NCI-H1417 treated with DMSO at 0.1 percent for 48 hours (cell line): ENCODE measurements at places on chromosomes 6 and 20.

DNA sequence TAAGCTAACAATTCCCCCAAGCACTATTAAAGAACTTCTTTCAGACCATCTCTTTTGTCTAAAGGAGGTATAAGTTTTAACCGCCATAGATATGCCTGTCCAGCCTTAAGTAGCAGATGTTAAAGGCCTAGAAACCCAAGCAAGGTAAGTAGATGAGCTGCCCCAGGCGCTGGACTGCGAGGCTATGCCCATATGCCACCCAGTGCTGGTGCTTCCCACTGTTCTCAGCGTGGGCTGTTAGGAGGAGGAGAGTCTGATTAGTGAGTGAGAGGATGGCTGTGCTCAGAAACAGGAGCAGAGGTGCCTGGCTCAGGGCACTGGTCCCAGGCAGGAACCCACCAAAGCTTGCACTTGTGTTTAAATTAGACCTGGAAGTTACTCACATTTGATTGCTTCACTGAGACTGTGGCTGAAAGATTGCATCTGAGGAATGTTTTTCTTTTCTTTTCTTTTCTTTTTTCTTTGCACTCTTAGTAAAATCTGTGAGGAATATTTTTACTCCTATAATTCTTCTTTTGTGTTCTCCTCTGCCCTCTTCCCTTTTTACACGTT, 32.2 kb downstream of the PRPH2 start:
- DNase-seq = no peak

DNA sequence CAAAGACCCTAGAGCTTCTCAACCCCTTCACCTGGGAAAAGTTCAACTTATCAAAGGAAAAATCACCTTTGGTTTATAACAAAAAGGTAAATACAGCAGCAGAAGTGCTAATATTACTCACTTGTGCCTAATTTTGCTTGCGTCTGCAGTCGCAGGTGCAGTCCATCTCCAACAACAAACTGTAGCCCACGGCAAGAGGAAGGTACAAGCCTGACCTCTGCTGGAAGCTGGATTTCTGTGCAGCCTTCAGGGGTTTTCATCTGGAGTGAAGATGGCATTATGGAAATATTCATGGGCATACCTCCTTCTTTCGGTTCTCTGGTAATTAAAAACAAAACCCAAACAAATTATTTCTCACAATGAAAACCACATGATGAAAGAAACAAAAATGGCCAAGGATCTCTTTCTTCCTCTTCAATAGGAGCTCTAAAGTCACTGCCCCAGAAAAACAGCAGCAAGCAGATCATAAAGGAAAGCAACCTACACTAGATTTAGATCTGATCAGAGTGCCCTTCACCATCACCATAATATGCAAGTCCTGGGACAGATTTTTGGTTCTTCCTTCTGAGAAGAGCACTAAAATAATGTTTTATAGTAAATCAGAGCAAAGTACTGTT, 7.8 kb downstream of the UBE3D start:
- DNase-seq = no peak

GRCh38 chr6:29251736-29252135, 49.8 kb upstream of the OR14J1 start:
- DNase-seq = no peak

- DNase-seq = no peak
Measured at GRCh38 chr6:53033764-53034163, 31.4 kb upstream of the FBXO9 start.

- no peak for DNase-seq
Measured at GRCh38 chr6:111549168-111549567, 56.5 kb downstream of the TRAF3IP2 start.

- no peak for DNase-seq
Measured at GRCh38 chr6:49550492-49551077, at the start of gene C6orf141. Gene C6orf141, plus strand, starts transcription at chr6:49550668. Its CDS starts 125 bp downstream, at chr6:49550793.

DNA sequence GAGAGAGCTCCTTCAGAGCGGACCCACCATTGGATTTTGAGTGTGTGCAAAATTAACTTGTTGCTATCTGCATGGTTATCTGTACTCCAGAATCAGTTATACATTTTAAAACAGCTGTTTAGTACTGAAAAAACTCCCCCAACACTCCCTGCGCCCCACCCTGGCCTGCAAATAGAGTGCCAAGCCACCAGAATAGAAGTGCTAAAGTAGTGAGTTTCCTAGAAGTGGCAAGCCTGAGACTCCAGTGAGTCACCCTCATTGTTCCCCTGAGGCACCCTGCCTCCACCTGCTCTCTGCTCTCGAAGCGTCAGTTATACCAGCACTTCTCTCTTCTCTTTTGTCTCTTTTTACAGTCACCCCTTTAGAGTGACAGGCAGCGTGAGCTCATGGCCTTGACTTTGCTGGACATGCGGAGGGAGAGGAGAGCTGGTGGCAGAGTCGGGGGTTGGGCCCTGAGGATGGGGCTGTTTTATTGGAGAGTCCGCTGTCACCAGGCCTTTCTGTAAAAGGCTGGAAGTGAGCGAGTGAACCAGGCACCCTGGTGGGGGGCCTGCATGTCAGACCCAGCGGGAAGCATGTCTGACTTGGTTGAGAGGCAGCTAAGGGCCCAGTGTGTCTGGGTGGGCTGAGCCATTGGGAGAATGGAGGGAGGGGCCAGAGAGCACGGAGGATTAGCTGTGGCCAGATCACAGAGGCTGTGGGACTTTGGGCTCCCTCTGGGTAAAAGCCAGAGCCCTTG, 10.4 kb downstream of the IGF2R start:
- DNase-seq = peak; percentile 56

DNA sequence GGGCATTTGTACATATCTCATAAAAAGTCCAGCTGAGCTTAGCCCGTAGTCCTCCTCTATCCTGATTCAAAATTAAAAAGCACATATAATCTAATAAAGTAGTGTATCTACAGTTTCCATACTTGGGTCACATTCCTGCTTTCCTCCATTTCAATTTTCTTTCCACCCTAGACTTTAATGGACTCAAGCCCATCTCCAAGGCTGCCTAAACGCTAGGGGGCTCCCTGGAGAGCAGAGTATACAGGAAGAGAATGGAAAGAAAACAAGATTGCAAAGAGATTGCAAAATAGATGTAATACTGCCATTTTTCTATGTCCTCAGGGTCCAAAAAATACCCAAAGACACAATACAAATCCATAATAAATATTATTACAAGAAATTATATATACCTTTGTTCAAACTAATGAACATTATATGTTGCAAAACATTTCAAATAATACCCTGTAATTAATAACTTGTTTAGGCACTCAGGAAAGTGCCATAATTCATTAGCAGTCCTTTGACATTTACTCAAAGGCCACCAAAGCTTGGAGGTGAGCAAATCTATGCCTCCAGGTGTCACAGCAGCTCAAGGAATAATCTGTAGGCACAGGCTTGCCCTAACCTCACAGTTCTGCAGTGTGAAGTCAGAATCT, 2.4 kb upstream of the MCM3 start:
- DNase-seq = peak; percentile 76

DNA sequence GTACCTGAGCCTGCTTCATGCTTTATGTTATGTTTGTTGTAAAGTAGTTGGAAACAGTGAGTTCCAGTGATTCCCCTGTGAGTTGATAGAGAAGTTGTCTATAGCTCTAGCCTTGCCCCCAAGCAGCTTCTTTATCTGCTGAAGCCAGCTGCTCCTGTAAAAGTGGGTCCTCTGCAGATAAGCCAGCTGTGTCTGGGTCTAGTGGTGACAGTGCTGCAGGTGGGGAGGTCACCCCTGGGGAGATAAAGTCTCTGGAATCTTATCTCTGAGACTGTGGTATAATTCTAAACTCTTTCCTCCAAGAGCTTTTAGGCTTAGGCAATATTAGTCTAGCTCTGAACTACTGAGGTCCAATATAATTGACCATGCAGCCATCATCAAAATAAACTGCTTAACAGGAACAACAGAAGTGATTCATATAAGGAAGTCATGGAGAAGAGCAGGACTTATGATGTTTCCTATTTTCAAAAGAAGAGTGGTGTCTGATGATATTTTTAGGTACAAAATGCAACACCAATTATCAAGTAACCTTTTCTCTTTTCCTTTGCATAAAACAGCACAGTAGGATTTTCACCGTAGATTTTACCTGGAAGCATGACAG, 44.2 kb upstream of the TMEM217 start:
- no peak for DNase-seq

- no peak for DNase-seq
Measured at GRCh38 chr6:54467384-54467783, 159.1 kb downstream of the TINAG start.

- DNase-seq = no peak
Measured at GRCh38 chr20:56624786-56625681, 4.1 kb upstream of the TFAP2C start.

- DNase-seq = no peak
Measured at GRCh38 chr6:21026576-21027273, 492.5 kb downstream of the CDKAL1 start.

DNA sequence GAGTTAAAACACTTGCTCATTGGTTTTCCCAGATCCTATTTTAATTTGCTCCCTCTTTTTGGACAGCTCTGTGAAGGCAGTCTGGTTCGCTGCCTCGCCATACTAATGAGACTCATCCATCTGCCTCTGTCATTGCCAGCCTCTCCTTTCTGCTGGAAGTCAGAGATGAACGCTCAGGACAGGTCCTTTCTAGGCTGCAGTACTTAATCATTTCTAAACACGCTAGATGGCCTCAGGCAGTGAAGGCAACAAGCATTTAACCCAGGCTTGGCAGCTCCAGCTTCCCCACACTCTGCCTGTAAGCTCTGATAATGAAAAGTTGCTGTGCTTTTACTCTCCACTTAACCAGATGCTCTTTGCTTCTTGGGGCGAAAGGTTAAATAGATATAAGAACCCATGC, 286.7 kb upstream of the POU3F2 start:
- DNase-seq = no peak

DNA sequence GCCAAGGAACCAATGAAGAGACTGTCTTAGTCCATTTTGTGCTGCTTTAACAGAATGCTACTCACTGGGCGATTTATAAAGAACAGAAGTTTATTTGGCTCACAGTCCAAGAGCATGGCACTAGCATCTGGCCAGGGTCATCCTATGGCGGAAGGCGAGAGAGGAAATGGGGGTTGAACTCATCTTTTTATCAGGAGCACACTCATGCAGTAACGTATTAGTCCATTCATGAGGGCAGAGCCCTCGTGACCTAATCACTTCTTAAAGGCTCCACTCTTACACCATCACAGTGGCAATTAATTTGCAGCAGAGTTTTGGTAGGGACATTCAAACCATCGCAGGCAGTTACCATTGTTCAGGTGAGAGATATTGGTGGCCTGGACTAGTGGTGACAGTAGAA, 8.5 kb downstream of the ARFGEF2 start:
- no peak for DNase-seq

- DNase-seq = no peak
Measured at GRCh38 chr6:21742238-21742660, 148.7 kb downstream of the SOX4 start.

DNA sequence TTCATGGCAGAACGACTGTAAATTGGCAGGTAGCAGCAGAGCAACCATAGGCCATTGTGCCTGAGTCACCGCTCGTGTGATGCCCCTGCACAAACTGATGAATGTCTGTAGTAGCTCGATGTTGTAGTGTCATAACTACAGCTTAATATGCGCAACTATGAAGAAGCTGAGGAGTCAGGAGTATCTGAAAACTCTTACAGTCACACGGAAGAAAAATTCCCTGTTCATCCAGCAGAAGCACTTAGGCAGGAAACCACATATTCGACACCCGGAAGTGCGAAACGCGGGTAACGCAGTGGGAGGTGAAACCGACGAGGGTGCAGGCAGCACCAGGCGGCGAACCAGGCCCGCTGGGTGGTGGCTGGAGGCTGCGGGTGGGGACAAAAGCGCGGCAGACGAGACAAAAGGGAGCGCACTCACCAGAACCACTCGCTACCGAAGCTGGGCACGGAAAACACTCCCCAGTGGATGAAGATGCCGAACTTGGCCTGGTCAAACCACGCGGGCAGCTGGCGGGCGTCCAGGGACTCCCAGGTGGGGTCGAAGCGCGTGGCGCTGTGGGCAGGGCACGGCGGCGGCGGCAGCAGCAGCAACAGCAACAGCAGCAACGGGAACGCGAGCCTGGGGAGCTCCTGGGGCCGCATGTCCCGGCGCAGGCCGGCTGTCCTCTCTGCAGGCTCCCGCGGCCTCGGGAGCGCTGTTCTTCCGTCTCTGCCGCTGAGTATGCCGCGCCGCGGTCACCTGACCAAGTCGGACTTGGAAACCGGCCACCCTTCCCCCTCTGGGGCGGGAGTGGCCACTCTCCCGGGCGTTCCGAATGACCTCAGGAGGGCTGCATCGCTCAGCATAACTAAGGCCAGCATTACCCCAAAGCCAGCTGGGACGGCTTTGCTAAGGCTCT, at the start of gene FUCA2:
TSS of gene FUCA2 (minus strand) at position 730 of the 901 bp plus-strand sequence. CDS start at position 644, 86 bp downstream.
- no peak for DNase-seq

DNA sequence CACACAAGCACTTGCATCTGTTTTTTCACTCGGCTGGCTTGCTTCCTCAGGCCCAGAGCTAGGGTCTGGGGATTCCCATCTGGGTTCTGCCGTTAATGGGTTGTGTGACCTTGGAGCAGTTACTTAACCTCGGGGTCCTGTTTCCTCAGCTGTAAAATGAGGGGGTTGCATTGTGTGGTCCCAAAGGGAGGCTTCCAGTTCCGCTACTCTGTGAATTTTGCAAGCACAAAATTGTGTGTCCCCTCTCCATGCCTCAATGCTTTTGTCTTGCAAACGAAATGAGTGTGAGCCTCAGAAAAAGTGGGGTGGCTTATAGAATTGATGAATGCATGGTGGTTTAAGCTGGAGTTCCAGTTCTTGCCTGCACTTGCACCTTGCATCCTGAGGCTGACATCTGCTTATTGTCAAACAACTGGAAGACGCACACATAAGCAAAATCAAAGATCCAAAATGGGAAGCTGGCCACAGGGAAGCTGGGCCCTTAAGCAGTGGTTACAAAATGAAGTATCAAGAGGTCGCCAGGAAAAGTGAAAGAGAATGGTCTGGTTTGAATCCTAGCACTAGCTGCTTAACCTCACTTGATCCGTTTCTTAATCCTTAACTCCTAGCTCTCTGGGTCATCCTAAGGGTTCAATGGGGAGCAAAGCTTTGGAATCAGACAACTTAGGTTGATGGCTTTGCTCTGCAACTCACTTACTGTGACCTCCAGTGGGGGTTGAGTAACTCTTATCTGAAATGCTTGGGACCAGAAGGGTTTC, 490.6 kb downstream of the DHX35 start:
- no peak for DNase-seq

GRCh38 chr6:166318649-166319600, 10.7 kb upstream of the PRR18 start:
- no peak for DNase-seq

- DNase-seq = no peak
Measured at GRCh38 chr6:142870787-142871415, 74.1 kb downstream of the HIVEP2 start.

DNA sequence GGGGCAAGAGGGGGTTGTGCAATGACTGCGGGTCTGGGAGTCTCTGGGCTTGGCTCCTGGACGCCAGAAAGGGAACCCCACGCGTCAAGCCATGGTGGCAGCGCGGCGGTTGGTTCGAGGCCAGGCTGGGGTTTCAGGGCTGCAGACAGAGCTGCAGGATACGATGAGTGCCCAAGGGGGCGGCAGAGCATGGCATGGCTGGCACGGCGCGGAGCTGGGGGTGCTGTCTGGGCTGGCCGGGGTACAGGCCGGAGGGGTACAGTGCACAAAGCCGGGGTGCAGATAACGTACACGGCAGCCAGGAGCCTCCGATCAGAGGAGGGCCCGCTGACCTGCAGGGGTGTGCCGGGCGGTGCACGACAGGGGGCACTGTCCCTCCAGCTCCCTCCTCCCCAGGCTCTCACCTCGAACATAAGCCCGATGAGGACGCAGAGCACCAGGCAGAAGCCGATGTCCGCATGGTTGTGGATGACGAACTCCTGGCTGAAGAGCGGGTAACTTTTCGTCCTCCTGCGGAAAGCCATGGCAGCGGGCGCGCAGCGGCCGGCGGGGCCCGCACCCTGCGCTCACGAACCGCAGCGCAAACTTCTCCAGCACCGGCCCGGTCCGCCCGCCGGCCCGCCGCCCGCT, 353 bp downstream of the TRAM2 start:
- no peak for DNase-seq
